Nucleus accumbens (tissue), 56 donors: ENCODE measurements at places on chromosomes 13 and 19.

GRCh38 chr19:52922841-52923777 lies at the start of gene ZNF888:
TSS of gene ZNF888 (minus strand) at chr19:52923428. CDS start at chr19:52917873, 5,555 bp downstream.
- peak; percentile 58 for DNase-seq

GRCh38 chr19:17999684-18000479 lies 8.1 kb upstream of the ARRDC2 start:
- no peak for DNase-seq

- DNase-seq = no peak
These were observed 51.9 kb downstream of the GGACT start for GRCh38 chr13:100536643-100537180.

GRCh38 chr13:26534036-26534726 lies 23.3 kb upstream of the WASF3 start:
- DNase-seq = no peak

- DNase-seq = no peak
These were observed 275.1 kb downstream of the EFNB2 start for GRCh38 chr13:106260352-106260751.

GRCh38 chr19:33505148-33505547 lies 16.4 kb downstream of the PEPD start:
- DNase-seq = no peak

DNA sequence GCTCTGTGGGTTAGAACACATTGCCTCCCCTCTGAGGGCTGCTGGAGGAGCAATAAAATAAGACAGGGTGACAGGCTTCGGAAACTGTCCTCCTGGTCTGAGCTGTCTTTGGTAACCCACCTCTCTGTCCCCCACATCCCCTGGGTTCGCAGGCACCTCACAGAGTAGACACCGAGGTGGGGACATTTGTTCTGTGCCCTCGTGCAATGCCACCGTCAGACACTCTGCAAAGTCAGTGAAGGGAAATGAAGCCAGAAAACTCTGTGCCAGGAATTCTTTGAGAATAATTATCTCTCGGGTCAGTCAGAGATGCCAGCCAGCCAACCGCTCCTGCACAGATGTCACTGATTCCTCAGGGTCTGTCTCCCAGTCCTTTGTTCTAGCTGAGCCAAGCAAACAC lies 493.6 kb downstream of the FOXO1 start:
- no peak for DNase-seq
